ENCODE measurements at places on chromosomes 1 and 21.

DNA sequence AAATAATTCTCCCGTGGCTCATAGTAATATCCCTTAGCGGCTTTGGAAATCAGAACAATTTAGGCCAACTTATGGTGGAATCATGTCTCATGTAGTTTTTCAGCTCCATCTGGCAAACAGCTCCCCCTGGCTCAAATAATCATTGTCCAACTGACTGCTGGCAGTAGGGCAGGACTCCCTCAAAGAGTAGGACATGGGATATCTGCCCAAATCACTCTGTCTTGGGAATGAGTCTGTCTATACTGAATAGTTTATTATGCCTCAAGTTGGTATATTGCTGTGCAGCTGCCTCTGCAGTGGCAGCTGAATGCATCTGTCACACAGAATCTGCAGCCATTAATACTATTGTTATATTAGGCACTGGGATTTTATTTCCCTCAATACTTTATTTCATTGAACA lies 255.7 kb downstream of the COL11A1 start:
- no peak for DNase-seq

- DNase-seq: no peak
Measured at GRCh38 chr21:41920476-41920875, 33.3 kb downstream of the C2CD2 start.

- no peak for DNase-seq
Measured at GRCh38 chr1:232956081-232956480, 5.7 kb downstream of the NTPCR start.

- no peak for DNase-seq
Measured at GRCh38 chr1:237672748-237673147, 218.0 kb downstream of the ZP4 start.

- no peak for DNase-seq
Measured at GRCh38 chr21:37803101-37803651, 113.1 kb downstream of the KCNJ6 start.

DNA sequence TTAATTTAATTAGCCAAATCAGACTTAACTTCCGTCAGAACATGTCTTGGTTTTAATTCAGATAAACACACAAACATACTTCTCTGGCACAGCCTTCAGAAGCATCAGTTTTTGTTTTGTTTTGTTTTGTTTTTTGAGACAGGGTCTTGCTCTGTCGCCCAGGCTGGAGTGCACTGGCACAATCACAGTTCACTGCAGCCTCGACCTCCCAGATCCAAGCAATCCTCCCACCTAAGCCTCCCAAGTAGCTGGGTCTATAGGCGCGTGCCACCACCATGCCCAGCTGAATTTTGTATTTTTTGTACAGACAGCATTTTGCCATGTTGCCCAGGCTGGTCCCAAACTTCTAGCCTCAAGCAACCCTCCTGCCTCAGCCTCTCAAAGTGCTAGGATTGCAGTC lies 34.7 kb downstream of the MDM4 start:
- no peak for DNase-seq

- DNase-seq: no peak
Measured at GRCh38 chr1:54701996-54702395, 13.7 kb upstream of the TTC4 start.

DNA sequence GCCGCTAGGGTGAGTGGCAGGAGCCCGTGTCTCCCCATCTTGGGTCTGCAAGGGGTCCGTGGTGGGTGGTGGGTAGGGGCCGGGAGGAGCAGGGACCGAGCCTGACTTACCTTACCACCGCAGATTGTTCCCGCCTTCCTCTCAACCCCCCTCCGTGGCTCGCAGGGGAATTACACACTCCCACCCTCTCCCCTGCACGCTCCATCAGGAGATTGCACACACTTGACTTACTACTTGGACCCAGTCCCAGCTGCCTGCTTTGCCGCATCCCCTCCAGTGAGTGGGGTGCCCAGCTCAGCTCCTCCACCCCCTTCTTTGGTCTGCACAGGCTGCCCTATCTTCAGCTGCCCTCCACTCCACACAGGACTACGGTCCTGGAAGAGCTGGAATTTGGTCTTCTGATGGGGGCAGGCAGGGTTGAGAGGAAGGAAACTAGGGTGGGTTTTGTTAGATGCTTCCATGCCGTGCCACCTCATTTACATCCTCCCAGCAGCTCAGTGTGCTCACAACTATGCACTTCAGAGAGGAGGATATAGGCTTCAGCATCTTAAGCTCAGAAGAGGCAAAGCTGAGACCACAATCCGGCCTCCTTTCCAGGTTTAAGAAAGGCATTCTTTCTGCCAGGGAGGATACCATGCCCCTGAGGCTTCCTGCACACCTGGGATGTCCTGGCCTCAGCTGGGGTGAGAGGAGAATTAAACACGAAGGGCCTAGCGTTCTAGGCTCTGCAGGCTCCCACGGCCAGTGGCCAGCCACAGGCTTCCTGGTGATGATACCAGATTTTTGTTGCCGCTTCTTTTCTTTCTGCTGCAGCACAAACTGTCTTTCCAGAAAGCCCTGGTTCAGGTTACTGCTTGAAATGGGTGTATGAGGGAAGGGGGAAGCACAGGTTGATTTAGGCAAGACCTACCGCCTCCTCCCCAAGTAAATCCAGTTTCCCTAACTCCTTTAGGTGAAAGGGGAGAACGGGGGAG lies 2.3 kb downstream of the KCNC4 start:
- DNase-seq: no peak

GRCh38 chr1:162297208-162297607 lies 79.4 kb downstream of the SPATA46 start:
- DNase-seq: no peak

DNA sequence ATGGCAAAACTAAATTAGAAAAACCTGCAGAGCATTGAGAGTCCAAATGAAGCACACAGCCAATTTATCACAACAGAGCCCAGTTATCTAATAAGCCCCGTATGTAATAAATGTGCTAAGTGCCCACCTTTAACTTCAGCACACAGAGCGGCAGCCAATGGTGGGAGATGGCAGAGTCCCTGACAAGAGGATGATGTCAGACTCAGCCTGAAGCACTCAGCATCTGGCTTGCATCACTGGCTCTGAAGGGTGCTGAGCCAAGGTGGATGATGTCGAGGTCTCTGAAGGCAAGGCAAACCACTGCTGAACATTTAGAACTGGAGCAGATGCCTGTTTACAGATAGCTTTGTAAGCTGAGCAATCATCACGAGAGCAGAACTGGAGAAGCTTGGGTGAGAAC lies 118.3 kb downstream of the NUF2 start:
- no peak for DNase-seq

DNA sequence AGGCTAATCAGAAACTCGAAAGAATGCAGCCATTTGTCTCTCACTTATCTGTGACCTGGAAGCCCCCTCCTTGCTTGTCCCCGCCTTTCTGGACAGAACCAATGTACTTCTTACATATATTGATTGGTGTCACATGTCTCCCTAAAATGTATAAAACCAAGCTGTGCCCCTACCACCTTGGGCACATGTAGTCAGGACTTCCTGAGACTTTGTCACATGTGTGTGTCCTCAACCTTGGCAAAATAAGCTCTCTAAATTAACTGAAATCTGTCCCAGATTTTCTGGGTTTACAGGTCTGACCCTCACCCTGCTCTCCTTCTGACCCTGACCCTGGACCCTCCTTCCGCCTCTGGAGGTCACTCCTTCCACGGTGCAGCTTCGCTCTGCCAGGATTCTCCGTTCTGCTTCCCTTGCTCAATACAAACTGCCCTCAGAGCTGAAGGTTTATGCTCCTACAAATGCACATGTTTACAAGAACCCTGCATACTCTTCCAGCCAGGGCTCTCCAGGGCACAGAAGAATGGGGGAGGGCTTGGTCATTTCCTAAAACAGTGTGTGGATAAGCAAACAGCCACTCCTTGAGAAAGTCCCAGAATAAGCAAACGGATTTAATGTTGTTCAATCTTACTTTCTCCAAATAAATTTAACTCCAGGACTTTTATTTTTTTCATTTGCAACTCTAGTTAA lies 160.5 kb downstream of the ACTL8 start:
- no peak for DNase-seq

DNA sequence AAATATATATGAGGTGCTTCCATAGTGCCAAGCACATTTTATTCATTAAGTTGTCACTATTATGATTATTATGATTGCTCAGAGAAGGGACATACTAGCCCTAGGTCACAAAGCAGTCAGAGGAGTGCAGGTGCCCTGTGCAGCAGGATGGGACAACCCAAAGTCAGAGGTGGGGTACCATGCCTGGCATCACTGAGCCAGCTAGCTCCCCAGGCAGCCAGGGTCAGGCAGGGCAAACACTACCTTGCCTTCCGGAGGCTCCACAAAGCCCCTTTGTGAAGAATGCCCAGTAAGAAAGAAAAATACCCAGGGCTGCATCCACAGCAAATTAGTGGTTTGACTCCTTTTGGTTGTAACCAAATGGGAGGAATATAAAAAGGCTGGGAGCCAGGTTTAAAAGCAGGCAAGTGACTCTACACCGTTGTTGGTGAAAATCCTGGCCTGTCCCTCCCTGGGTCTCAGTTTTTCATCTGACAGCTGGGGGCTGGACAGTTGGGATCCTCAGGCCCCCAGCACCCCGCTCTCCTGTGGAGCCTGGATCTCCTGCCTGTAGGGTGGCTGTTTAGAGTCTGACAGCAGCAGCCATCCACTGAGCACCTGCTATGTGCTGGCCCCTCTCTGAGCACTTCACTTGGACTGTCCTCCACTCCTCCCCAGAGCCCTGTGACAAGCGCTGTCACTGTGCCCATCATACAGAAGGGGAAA lies 98.8 kb downstream of the GLIS1 start:
- DNase-seq: no peak

DNA sequence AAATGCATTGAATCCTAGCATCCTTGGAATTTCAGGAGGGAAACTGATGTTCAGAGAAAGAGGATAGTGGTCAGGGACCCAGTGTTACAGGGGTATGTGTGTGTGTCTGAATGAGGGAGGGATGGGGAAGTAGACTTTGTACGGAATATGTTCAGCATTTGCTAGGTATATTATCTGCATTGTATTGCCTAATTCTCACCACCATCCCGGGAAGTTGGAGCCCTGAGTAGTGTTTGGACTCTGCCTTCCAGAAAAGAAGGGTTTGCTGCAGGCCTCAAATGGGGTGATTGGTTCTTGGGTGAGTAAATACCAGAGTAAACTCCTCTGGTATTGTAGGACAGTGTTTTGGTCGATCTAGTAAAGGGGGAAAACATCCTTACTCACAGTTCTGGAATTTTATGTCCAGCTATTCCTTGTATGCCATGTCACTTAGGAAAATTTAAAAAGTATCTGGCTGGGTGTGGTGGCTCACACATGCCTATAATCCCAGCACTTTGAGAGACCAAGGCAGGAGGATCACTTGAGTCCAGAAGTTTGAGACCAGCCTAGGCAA lies 7.1 kb upstream of the ZNF496 start:
- no peak for DNase-seq

DNA sequence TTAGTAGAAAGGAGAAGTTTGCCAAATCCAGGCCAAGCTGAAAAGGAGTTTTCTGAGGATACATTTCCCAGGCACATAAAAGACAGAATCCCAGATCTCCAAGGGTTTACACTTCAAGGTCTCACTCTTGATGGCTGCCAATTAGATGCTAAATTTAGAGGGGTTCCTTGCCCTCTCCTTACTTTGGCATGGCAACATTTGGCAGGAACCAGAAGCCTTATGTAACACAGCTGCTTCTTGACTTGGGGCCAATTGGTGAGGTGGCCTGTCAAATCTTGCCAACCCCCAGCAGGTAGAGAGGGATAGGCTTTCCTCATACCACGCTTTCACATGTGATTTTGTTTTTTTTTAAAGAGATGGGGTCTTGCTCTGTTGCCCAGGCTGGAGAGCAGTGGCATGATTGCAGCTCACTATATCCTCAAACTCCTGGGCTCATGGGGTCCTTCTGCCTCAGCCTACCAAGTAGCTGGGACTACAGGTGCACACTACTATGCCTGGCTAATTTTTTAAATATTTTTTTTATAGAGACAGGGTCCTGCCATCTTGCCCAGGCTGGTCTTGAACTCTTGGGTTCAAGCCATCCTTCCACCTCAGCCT lies 25.2 kb upstream of the NKAIN1 start:
- DNase-seq: no peak

- DNase-seq: no peak
Measured at GRCh38 chr1:242842094-242842493, 317.6 kb upstream of the PLD5 start.

- no peak for DNase-seq
Measured at GRCh38 chr1:32873484-32873883, 2.8 kb upstream of the FNDC5 start.

DNA sequence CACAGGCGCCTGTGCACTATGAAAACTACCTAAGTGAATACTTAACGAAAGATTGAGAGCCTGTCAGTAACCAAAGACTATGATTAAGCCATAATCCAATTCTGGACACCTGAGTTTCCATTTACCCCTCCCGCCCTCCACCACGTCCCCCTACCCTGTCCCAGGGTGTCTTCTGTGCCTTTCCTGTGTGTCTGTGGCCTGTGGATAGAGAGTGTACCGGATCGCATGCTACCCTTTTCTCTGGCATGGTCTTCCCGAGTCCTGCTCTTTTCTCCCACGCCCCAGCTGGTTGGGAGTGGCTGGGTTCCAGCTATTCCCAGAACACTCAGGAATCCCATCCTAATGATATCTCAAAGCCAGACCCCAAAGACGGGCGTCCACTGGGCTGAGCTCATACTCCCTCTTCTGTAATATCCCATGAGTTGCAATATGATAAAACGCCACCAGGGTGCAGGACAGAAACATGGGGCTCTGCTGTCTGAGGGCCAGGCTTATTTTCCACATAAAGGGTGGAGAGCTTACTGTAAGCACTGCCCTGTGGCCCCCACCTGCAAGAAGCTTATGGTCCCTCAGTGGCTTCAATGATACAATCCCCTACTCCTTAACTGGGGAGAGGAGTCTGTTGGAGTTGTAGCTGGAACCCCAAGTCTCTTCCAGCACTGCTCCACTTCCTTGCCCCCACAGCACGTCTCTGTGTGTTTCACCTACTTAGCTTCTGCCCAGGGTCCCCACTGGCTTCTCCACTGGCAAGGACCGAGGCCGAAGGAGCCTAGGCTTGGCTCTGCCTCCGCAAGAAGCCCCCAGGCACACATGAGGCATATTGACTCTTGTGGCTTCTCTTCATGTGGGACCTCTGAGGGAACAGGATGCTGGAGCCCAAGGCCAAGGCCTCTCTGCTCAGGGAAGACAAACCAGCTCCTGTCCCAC lies 17.6 kb upstream of the ALX3 start:
- no peak for DNase-seq

- DNase-seq: no peak
Measured at GRCh38 chr1:214193691-214194090, 87.3 kb upstream of the SMYD2 start.

GRCh38 chr1:157806431-157807149 lies 13.3 kb downstream of the FCRL1 start:
- DNase-seq: no peak

DNA sequence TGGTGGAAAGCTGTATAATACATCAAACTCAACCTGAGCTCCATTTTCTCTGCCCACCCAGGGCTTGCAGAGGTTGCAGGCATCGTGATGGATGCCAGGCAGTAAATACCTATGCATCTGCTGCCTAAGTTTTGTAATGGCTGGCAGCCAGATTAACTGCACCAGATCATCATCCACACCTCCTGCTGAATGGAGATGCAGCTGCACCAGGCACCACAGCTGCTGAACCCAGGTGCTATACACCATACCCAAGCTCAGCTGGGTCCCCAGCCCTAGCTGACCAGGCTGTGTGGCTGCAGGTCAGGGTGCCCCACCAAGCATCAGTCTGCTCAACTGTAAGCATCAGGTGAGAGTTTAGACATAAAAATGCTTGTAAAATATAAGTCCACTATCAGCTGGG lies 6.7 kb upstream of the SNAPIN start:
- DNase-seq: no peak
